ENCODE measurements at places on chromosomes 1 and 21.

DNA sequence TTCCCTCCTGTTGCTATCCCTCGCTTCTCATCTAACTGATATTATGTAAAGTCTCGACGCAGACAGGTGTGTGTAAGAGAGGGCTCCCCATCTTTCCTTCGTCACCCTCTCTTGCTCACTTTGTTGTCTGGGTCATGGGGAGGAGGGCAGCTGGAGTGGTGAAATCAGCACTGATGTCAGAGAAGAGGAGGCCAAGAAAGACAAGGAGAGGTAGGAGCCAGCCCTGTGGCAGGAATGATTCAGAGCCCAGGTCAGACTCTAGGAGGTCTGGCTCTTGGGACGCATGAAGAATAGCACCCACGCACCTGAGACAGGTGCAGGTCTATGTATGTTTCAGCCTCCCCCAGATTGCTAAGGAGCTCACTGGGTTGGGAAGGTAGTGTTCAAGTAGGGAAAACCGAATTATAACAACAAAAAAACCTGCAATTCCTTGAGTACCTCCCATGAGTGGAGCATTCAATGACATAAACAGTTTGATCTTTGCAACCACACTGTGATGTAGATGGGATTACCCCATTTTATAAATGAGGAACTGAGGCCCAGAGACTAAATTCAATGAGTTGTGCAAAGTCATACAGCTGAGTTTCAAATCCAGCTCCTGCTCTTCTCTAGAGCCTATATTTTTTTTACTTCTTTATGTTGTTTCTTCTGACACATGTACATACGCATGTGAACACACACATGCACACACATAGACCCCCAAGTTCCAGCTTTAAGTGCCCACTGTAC lies 10.4 kb downstream of the NUAK2 start:
- no peak for DNase-seq

DNA sequence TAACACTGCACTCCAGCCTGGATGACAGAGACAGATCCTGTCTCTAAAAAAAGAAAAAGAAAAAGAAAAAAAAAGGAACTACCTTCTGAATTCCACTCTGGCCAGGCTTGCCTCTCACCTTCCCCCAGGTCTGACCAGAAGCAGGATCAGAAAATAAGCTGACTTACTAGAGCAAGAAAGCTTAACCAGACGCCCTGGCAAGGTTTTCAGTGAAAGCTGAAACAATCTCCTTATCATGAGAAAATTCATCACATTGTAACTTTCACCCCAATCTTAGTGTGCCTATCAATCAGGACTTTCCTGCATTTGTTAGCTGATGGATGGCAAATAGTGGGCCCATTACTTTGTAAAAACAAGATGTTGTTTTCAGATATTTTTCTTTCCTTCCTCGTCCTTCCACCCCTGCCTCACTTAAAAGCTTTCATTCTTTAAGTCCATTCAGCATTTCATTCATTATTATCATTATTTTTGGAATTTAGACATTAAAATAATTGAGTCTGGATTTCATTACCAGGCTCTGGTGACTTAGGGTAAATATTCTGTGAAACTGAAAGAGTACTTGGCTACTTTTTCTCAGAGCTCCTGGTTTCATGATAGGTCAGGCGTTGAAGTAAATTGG lies 96.5 kb upstream of the CD34 start:
- no peak for DNase-seq

DNA sequence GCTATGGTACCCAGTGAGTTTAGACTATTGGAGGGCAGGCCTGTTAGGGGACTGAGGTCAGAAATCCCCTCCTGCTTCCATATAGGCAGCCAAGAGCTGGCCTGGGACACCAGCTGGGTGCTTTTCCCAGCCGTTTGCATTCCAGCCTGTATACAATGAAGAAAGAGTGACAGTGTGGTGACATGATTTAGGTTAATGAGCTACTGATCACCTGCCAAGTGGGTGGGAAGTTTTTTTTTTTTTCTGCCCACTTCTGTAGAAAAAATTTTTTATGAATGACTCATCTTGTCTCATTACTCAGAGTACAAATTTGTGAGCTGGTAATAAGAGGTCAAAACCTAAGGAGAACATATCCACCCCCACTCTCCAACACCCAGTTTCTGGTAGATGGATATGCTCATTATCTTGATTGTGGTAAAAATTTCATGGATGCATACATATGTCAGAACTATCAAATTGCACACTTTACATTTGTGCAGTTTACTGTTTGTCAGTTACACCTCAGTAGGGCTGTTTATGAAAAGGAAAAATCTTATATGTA lies 16.4 kb upstream of the CGN start:
- DNase-seq: no peak

DNA sequence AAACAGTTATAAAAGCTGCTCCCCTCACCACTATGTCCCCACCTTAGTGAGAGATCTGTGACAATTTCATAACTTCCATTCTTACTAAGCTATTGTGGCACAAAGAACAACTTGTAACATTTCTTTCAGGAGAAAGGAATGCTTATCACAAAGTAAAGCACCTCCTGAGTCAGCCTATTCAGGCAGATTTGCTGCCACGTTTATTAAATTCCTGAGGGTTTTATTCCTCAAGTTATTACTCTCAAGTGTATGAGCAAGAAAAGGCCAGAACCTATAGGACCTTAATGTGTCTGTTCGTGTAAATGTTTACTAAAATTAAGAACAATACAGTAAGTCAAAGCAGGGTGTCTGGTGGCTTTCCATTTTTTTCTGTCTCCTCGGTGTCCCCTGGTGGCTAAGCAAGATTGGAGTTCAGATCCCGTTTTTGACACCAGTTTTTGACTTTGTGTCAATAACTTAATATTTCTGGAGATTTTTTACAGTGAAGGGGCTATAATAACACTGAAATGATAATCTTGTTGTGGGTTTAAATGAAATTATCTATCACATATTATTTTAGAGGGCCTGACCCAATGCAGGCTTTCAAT lies 1539.6 kb downstream of the BRINP3 start:
- DNase-seq: no peak

- no peak for DNase-seq
These were observed 53.9 kb upstream of the AKT3 start for GRCh38 chr1:243903895-243904294.

- no peak for DNase-seq
These were observed 20.4 kb downstream of the SSX2IP start for GRCh38 chr1:84669831-84670230.

DNA sequence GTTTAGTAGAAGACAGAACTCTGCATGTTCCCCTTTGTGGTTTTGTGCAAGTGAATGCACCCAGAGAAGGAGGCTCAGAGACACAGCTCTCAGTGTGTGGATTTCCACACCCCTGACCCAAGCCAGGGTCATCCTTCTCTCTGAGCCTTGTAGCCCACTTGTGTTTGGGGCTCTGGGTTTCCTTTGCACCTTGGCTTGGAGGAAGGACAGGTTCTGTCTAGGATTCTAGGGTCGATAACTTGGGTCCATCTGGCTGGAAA lies 27.2 kb downstream of the MYOG start:
- DNase-seq: no peak

GRCh38 chr1:15259622-15260007 lies 12.6 kb downstream of the FHAD1 start:
- DNase-seq: no peak

GRCh38 chr1:107000902-107001301 lies 55.6 kb upstream of the PRMT6 start:
- no peak for DNase-seq

- no peak for DNase-seq
These were observed 25.5 kb downstream of the TUFT1 start for GRCh38 chr1:151565502-151566189.

DNA sequence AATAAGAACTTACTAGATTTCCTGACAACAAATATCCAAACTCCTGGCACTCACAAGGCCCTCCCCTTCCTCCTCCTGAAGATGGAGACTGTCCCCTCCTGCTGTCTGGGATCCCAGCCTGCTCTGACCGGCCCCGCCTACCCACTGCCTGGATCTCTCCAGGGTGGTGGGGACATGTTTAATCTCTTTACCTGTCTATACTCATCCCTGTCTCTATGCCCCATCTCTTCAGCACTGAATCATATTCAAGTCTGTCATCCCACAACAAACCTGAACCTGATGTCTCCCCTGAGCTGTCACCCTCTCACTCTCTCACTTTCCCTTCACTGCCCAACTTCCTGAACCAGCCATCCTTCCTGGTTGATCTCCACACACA lies 22.1 kb downstream of the MATN1 start:
- no peak for DNase-seq

DNA sequence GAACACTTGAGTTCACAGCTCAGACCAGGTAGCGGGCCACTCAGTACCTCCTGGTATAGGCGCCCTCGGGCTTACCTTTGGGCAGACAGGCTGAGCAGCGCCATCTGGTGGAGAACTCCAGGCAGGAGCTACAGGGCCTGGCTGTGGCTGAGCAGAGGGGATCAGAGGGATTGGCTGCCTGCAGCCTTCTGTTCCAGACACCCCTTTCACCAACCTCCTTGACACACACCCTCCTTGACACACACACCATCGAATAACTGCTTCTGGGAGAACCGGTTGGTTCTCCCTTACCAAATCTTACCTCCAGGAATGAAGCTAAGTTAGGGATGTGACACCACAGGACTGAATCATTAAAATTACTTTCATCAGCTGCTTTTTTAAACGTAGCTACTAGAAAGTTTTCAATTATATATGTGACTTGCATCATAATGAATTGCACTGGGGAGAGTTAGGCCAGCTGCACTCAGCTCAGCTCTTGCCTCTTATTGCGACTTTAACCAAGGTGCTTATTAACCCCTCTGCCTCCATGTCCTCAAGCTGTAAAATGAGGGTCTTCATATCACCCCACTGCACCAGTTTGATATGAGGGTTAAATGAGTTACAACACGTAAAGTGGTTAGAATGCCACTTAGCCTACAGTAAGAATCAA lies 6.6 kb downstream of the LIN28A start:
- peak; percentile 86 for DNase-seq

DNA sequence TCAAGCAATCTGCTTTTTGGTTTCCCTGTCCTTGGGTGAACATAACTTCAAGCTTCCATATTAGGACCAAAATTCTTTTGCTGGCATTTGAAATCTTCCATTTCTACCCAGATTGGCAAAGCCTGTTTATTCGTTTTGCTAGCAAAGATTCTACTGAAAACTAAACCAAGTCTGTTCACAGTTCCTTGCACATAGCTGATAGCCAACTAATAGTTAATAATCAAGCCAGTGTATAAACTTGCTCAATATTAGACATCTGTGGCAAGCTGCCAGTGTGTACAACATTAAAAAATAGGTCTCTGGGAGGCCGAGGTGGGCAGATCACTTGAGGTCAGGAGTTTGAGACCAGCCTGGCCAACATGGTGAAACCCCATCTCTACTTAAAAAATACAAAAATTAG lies 6.3 kb downstream of the APP start:
- DNase-seq: no peak

- no peak for DNase-seq
These were observed 31.0 kb downstream of the ILDR2 start for GRCh38 chr1:166944186-166944967.

DNA sequence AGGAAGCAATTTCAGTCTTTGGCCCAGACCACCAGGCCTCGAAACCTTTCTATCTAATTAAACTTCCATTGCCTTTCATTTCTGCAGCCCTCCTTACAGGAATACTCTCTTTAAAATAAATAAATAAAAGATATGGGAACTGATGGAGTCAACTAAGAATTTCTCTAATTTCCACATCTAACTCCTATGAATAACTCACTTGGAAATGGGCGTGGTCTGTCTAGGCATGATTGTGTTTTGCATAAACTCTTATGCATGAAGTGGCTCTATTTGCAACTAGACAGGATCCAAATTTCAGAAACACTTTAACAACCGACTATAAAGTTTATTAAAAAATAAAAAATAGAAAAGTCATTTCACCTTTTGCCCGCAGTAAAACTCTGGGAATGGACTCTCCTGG lies 199.5 kb downstream of the ADSS2 start:
- DNase-seq: no peak

- no peak for DNase-seq
These were observed 237.9 kb downstream of the PBX1 start for GRCh38 chr1:164796916-164797315.

DNA sequence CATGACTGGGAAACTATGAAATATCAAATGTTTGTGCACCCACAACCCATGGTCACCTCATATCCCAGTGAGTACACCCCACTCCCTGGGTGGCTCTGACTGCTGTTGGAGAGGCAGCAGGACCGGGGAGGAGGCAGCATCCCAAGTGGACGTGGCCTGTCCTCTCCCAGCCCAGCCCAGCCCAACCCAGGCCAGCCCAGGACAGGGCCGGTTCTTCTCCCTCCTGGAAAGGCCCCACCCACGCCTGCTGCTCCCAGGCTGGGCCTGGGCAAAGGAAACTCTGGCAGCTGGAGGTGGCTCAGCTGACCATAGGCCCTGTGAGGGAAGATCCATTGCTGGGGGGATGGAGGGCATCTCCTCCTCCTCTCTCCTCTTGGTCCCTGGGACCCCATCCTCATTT lies 19.1 kb downstream of the MATN1 start:
- no peak for DNase-seq

DNA sequence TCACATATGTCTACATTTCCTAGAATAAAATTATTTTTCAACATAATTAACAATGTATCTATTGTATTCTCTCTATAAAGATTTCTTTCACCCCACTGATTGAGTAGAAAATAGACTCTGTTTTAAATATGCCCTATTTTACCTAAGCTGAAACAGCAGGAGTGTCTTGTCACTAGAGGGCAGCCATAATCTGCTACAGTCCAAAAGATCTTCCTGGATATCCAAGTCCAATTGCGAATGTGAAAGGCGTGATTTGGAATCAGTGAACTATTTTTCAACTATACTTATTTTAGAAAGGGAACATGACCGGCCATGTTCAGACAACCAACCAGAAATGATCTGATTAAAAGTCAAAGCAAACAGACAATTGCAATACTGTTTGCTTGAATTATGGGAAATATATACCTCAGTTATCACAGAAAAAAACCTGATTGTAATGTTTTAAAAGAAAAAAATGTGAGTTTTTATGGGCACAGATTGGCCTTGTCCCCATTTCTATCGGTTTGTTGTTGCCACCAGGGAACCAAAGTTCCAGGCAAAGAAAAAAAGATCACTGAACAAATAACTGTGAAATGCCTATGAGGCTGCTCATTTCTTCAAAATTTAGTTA lies 1211.0 kb upstream of the ADGRL4 start:
- no peak for DNase-seq

DNA sequence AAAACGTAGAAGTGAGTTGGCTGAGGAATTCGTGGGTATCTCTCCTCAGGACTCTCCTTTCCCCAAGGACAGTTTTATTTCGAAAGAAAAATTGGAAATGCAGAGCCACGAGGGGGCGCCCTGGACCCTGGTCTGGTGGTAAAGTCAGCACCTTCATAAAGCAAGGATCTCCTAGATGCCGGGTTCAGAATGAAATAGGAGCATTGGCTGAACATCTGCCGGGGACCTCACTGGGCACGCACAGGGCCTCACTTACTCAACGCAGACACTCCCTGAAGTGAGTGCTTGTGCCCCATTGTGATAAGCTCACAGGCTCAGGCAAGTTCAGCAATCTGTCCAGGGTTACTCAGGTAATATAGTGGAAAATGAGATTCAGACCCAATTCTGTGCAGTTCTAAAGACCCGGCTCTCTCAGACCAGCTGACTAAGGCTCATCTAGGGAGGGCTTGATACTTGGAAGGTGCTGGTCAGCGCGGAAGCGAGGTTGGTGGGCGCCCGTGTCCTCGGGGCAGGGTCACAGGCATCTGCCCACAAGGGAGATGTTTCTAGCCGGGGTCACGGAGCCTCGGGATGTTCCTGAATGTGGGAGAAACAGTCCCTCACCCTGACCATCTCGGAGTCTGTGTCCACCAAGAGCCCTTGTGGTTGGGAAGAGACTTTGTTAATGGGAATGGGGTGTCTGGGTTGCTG lies 55.7 kb upstream of the ETV3 start:
- peak; percentile 50 for DNase-seq

- no peak for DNase-seq
These were observed 28.7 kb upstream of the PWP2 start for GRCh38 chr21:44078411-44078981.

Measured in stimulated activated CD4-positive, alpha-beta T cell treated with anti-CD3 and anti-CD28 coated beads, Interleukin-1b, Interleukin-23, amount 100 ng/mL, for 48 hours (primary cell).